ENCODE measurements at places on chromosomes 4 and X.
A peak's percentile ranks its signal among the peaks of the same experiment; 100 is the strongest.

GRCh38 chr4:122673252-122673651 is 52.4 kb upstream of the IL21 start:
- no peaks in the 10 kb centered on the region for H3K4me1 ChIP-seq
- no peaks in the 10 kb centered on the region for H3K36me3 ChIP-seq
- H3K27me3 ChIP-seq = peaks cover 14% of the 10 kb centered on the region

GRCh38 chr4:89284020-89284424 is 23.6 kb downstream of the GPRIN3 start:
- no peak for DNase-seq
- no peak overlapping the region for H3K4me3 ChIP-seq
- H3K27me3 ChIP-seq = peaks cover 3% of the 10 kb centered on the region
- peaks cover 15% of the 10 kb centered on the region for H3K4me1 ChIP-seq

DNA sequence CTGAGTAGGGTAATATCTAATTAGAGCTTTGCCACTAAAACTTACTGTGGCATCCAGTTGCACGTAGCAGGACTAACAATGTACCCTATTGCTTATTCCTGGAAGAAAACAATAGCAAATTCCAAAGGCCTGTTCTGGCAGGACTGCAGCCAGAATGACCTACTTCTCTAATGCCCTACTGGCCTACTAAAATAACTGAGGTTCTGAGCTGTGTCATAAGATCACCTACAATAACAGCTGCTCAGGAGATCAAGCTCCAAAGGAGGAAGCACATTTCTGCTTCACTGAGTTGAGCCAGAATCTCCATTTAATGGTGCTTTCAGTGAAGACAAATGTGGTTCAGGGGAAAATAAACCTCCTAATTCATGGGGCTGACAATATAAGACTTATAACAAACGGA is 42.2 kb upstream of the CXCL8 start:
- no peaks in the 10 kb centered on the region for H3K36me3 ChIP-seq
- no peak for DNase-seq
- H3K4me1 ChIP-seq = no peaks in the 10 kb centered on the region
- no peak overlapping the region for H3K27ac ChIP-seq
- H3K4me3 ChIP-seq = no peak overlapping the region

DNA sequence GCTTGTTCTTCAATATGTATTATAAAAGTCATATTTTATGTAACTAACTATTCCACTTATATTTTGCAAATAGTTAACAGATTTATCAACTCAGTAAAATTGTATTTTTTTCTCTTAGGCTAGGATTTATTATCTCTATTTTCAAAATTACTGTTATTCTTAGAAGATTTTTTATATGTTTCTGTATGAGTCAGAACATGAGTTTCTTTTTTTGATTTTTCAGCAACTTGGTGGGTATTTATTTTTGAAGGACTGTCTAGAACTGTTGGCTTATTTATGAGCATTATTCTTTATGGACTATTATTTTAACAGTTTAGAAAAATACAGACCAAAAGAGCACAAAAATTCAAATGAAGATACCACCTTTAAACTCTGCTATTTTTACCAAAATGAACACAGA is 6.8 kb downstream of the AIMP1 start:
- H3K36me3 ChIP-seq = peaks cover 15% of the 10 kb centered on the region
- no peak overlapping the region for H3K4me3 ChIP-seq
- H3K27ac ChIP-seq = no peak overlapping the region
- no peaks in the 10 kb centered on the region for H3K27me3 ChIP-seq
- H3K4me1 ChIP-seq = peaks cover 20% of the 10 kb centered on the region
- no peak for DNase-seq

GRCh38 chrX:115269051-115269683 is 20.3 kb upstream of the LUZP4 start:
- H3K4me1 ChIP-seq = no peaks in the 10 kb centered on the region
- no peak overlapping the region for H3K4me3 ChIP-seq
- no peaks in the 10 kb centered on the region for H3K36me3 ChIP-seq
- no peaks in the 10 kb centered on the region for H3K27me3 ChIP-seq
- no peak for DNase-seq
- no peak overlapping the region for H3K27ac ChIP-seq

DNA sequence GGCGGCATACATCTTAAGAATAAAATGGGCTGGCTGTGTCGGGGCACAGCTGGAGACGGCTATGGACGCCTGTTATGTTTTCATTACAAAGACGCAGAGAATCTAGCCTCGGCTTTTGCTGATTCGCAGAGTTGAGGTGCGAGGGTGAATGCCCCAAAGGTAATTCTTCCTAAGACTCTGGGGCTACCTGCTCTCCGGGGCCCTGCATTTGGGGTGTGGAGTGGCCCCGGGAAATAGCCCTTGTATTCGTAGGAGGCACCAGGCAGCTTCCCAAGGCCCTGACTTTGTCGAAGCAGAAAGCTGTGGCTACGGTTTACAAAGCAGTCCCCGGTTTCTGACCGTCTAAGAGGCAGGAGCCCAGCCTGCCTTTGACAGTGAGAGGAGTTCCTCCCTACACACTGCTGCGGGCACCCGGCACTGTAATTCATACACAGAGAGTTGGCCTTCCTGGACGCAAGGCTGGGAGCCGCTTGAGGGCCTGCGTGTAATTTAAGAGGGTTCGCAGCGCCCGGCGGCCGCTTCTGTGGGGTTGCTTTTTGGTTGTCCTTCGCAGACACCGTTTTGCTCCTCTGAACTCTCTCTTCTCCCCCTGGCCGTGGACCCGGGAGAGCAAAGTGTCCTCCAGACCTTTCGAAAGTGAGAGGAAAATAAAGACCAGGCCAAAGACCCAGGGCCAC is 1.9 kb downstream of the SHOX start:
- H3K4me1 ChIP-seq = peaks cover 23% of the 10 kb centered on the region
- DNase-seq = no peak
- peaks cover 85% of the 10 kb centered on the region for H3K27me3 ChIP-seq
- peak overlapping the region; percentile 89 for H3K27ac ChIP-seq

- peak; percentile 27 for DNase-seq
- no peak overlapping the region for H3K27ac ChIP-seq
- H3K36me3 ChIP-seq = no peaks in the 10 kb centered on the region
- peaks cover 25% of the 10 kb centered on the region for H3K4me1 ChIP-seq
These were observed 8.1 kb downstream of the ENPEP start for GRCh38 chr4:110484029-110484428.

DNA sequence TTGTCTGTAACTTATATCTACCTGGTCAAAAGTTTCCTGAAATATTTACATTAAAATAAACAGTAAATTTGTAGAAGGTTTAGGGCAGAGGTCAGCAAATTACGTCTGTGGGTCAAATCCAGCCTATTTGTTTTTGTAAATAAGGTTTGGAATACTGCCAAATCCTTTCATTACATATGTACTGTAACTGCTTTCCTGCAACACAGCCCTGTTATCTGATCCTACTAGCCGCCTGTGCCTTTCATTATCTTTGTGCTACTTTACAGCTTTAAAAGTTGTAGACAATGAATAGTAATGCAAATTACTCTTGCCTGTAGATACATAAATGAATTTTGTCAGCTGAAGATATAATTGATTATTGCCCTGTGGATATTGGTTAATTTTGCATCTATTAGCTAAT is 369.6 kb upstream of the SLC7A11 start:
- no peak overlapping the region for H3K27ac ChIP-seq
- no peak overlapping the region for H3K4me3 ChIP-seq
- no peaks in the 10 kb centered on the region for H3K4me1 ChIP-seq
- H3K27me3 ChIP-seq = no peaks in the 10 kb centered on the region
- no peaks in the 10 kb centered on the region for H3K36me3 ChIP-seq

- H3K4me1 ChIP-seq = no peaks in the 10 kb centered on the region
- DNase-seq = no peak
- no peaks in the 10 kb centered on the region for H3K36me3 ChIP-seq
- no peak overlapping the region for H3K4me3 ChIP-seq
- H3K27me3 ChIP-seq = no peaks in the 10 kb centered on the region
These were observed 548.8 kb upstream of the FAM241A start for GRCh38 chr4:111596491-111596890.

DNA sequence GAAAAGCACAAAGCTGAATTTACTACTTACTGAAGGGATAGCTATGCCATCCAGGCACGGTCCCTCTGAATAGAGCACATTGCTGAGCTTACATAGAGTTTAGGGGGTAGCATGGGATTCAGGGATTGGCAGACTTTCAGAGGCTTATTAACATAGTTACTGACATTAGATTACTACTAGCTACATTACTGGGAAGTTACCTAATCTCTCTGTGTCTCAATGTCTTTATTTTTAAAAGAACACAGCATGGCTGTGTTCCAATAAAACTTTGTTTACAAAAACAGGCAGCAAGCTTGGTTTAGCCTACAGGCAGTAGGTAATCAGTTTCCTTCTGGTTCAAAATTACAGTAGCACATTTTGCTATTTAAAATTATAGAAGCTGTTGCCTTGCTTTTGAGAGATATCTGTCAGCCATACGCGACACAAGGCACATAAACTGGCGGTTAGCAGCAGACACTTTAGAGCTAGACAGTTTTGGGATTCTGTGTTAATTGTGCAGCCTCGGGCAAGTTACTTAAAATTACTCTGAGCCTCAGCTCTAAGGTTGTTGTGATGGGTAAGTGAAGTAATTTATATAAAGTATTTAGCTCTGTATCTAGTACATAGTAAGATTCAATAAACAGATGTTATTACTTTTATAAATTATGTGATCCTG is 6.9 kb downstream of the KLHL8 start:
- H3K36me3 ChIP-seq = peaks cover 6% of the 10 kb centered on the region
- no peak for DNase-seq
- no peak overlapping the region for H3K27ac ChIP-seq
- H3K27me3 ChIP-seq = no peaks in the 10 kb centered on the region
- peaks cover 17% of the 10 kb centered on the region for H3K4me1 ChIP-seq
- no peak overlapping the region for H3K4me3 ChIP-seq

GRCh38 chr4:155474758-155475157 is 98.0 kb upstream of the MAP9 start:
- H3K4me1 ChIP-seq = no peaks in the 10 kb centered on the region
- H3K4me3 ChIP-seq = no peak overlapping the region
- no peaks in the 10 kb centered on the region for H3K27me3 ChIP-seq
- no peak for DNase-seq

- no peak for DNase-seq
- no peaks in the 10 kb centered on the region for H3K36me3 ChIP-seq
- H3K27ac ChIP-seq = no peak overlapping the region
- no peak overlapping the region for H3K4me3 ChIP-seq
These were observed 28.3 kb upstream of the NKX6-1 start for GRCh38 chr4:84527391-84527790.

DNA sequence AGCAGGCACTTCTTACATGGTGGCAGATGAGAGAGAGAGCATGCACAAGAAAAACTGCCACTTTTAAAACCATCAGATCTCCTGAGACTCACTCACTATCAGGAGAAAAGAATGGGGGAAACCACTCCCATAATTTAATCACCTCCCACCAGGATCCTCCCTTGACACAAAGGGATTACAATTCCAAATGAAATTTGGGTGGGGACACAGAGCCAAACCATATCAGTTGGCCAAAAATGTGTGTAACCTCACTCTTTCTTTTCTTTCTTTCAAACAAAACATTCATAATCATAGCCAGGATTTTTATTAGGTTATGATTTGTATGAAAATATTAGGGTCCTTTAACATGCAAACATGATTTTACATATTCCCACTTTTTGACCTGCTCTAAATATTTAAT is 222.1 kb downstream of the PCDH18 start:
- DNase-seq = no peak
- no peaks in the 10 kb centered on the region for H3K4me1 ChIP-seq
- no peak overlapping the region for H3K27ac ChIP-seq
- no peak overlapping the region for H3K4me3 ChIP-seq
- no peaks in the 10 kb centered on the region for H3K27me3 ChIP-seq
- H3K36me3 ChIP-seq = no peaks in the 10 kb centered on the region

DNA sequence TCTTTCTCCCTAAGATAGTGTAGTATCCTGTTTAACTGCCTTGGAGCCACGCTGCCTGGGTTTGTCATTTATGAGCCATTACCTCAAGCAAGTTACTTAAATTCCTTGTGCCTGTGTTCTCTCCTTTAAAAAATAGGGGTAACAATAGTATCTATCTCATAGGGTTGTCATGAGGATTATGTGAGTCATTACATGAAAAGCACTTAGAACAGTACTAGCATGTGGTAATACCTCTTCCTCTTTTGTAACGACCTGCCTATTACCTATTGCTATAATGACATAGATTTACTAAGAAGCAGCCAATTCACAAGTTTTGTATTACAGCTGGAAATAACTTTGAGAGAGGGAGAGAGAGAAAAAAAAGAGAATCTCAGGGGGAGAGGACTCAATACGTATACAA is 834.7 kb downstream of the RAPGEF2 start:
- no peak overlapping the region for H3K4me3 ChIP-seq
- H3K27me3 ChIP-seq = no peaks in the 10 kb centered on the region
- no peak overlapping the region for H3K27ac ChIP-seq

DNA sequence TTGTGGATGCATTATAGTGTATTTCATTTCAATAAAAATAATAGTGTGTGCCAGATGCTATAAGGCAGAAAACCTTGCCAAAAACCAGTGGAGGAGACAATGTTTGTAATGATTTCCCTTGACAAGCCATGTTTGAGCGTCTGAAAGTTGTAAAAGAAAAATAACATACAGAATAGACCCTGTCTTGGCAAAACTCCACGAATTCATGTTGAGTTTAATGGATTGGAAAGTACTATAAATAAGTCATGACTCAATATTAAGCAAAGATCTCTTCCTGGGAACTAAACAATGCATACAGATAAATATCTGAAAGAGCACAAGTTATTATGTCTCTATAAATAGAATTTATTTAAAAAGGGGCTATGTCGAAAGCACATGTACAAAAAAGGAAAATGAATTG is 543.5 kb downstream of the GABRG1 start:
- H3K27ac ChIP-seq = no peak overlapping the region
- no peak for DNase-seq
- no peak overlapping the region for H3K4me3 ChIP-seq
- H3K4me1 ChIP-seq = no peaks in the 10 kb centered on the region
- no peaks in the 10 kb centered on the region for H3K36me3 ChIP-seq
- H3K27me3 ChIP-seq = no peaks in the 10 kb centered on the region

DNA sequence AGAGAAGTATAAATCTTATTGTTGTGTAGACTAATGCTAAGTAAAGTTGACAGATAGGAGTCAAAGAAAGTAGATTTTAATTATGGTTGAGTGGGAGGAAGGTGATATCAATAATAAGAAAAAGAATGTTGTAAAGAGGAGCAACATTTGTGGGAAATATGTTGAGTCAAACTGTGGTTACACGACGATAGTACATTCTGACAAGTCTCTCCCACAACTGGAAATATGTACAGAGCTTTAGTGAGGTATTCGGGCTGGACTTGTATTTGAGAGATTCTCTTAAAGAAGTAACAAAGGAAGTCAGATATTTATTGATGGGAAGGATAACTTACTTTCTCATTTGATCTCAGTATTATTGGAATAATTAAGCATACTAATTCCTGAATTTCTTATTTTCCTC is 525.3 kb upstream of the MAGEB2 start:
- H3K36me3 ChIP-seq = no peaks in the 10 kb centered on the region
- H3K27ac ChIP-seq = no peak overlapping the region
- H3K4me3 ChIP-seq = no peak overlapping the region
- DNase-seq = no peak
